Sciatic nerve (tissue), 2 donors: ENCODE measurements at places on chromosomes 2 and 18. TPM values are rescaled to one million over a fixed set of nuclear protein-coding genes. Genes with fewer than 3 reads are reported as not detected.
A peak's percentile ranks its signal among the peaks of the same experiment; 100 is the strongest.

DNA sequence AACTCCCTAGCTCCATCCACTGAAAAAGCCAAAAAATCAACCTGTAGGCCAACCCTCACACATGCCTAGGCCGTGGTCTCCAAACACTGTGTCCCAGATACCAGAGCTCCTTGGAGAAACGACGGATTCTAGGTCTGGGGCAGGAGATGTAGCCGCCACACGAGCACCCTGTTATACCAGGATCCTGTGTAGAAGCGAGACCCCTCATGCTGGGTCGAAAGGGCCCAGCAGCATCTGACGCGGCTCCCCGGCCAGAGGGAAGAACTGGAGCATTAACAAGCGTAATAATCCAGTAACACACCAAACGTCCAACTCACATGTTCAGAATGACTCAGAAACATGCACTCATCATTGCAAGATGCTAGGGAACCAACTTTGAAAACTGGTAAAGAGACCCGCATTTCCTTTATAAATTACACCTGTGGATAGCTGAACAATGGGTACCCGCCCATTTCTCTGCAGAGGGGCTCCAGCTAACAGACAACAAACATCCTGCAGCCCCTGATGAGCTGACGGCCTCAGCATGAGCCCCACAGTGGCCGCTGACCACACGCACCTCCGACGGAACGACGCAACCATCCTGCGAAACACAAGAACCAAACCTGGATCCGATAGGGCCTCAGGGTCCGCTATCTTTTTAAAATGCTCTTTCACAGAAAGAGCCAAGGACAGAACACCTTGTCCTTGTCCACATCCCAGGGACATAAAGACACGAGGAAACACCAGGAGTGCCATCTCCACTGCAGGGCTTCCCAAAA, 14.2 kb downstream of the SLC66A2 start:
- DNase-seq, result peak; percentile 35

- no peak for DNase-seq
These were observed 8.5 kb downstream of the FAM117B start for GRCh38 chr2:202643012-202643858.

The RALBP1 gene
- 74.2 TPM for total RNA-seq

The OTOS gene
- not detected for total RNA-seq

DNA sequence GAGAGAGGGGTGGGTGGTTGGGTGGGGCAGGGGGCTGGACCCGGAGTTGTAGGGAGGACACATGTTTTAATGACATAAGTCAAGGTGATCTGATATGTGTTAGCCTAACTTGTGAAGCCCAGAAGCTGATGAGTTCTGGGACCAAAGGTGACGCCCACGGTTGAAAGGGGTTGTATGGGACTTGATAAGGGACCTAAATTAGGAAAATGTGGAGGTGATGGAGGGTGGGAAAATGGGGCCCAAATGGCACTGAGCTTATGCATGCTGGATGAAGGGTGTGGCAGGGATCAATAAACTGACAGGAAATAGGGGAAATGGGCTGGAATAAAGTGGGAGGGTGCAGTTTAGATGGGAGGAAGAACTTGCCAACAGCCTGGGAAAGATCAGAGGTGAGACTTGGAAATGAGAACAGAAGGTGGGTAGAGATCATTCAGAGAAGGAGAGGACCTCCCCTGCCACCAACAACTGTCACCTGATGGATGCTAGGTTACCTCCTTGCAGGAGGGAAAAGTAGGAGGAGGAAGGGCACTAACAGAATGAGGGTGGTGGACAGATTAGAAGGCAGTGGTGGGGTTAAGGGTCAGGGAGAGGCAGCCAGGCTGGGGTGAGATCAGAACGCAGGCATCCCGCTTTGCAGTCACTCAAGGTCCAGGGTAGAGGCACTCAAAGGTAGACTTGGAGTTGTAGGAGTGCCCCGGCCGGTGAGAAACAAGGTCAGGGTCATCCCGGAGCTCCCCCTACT, 15.3 kb downstream of the WNT10A start:
- DNase-seq, result no peak

GRCh38 chr2:169361706-169362117, 622 bp downstream of the LRP2 start:
- DNase-seq, result no peak

GRCh38 chr18:74514860-74515495, 18.8 kb downstream of the CNDP2 start:
- DNase-seq, result no peak

DNA sequence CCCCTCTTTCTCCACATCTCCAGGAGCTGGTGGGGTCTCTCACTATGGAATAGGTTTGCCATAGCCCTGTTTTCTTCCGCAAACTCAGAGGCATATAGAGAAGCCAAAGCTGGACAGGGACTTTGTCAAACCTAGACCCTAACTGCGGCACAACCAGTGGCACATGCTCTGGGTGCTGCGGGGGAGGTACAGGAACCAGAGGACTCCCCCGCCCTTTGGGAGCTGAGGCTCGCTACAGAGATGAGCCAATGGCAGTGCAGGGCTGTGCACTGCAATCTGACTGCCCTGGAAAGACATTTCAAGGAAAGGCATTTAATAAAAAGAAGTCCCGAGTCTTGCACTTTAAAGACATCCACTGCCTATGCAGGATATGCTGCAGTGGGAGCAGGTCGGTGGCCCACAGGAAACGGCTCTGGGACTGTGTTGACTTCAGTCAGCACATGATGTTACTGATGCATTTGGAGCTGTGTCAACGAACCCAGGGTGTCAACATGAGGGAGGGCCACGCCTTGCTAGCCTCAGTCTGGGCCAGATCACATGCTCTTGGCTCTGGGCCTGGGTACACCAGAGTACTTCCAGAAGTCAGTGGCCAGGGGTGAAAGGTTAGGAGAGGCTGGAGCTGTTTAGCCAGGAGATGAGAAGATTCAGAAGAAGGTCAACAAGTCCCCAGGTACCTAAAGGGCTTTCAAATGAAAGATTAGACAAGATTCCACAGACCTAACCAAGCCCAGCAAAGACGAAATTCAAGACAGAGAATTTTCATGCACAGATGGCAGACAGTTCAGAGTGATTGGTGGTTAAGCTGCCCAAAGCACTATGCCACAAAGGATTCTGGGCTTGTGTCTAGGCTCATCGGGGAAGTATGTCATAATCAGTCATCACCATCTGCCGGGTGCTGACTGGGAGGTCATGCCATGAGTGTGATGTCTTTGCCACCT, 8.2 kb downstream of the SLC35F6 start:
- peak; percentile 96 for DNase-seq

- DNase-seq, result no peak
These were observed 105.5 kb downstream of the COPS8 start for GRCh38 chr2:237190966-237191713.

GRCh38 chr2:177693658-177694339, 301.2 kb downstream of the AGPS start:
- DNase-seq, result no peak

The C2orf49 gene
- 30.6 TPM for total RNA-seq

DNA sequence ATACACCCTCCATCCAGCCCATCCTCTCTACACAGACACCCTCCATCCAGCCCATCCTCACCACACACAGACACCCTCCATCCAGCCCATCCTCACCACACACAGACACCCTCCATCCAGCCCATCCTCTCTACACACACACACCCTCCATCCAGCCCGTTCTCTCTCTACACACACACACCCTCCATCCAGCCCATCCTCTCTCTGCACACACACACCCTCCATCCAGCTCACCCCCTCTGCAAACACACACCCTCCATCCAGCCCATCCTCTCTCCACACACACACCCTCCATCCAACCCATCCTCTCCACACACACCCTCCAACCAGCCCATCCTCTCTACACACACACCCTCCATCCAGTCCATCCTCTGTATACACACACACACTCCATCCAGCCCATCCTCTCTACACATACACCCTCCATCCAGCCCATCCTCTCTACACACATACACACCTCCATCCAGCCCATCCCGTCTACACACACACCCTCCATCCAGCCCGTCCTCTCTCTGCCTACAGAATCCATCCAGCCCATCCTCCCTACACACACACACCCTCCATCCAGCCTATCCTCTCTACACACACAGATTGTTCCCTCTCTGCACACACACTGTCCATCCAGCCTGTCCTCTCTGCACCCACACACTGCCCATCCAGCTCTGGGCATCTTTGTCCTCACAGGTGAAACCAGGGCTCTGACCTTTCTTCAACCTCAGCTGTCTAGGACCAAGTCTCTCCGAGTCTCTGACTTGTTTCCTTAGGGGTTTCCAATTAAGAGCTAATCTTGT, 81.2 kb downstream of the EIPR1 start:
- DNase-seq, result no peak

GRCh38 chr2:202344178-202344577, 31.9 kb upstream of the BMPR2 start:
- DNase-seq, result no peak

The MFSD6 gene
- 47.5 TPM for total RNA-seq

DNA sequence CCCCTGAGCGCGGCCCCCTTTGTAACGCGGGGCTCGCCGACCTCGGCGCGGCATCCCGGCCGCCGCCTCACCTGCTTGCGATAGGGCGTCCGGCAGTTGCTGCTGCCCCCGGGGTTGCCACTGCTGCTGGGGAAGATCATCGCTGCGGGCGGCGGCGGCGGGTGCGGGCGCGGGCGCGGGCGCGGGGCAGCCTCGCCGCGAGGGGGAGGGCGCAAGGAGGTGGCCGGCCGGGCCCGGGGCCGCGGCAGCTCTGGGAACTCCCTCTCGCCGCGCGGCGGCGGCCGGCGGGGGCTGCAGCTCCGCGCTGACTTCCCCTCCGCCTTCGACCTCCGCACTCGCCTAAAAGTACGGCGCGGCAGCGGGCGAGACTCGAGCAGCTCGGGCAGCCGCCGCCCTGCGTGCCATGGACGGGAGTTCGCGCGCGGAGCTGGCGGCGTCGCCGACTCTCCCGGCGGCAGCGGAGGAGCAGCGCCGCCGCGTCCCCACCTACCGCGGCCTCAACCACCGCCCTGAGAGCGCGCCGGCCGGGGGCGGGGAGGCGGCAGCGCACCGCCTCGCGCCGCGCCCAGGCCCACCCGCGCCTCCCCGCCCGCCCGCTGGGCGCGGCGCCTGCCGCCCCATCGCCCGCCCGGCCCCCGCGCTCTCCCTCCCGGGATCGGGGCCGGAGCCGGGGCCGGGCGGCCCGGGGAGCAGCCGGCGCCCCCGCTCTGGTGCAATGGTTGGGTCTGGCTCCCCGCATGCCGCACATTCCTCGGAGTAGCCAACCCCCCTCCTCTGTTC, 86.0 kb downstream of the RBMS1 start:
- DNase-seq, result peak; percentile 78

GRCh38 chr18:24368749-24369148, 28.9 kb downstream of the OSBPL1A start:
- no peak for DNase-seq

DNA sequence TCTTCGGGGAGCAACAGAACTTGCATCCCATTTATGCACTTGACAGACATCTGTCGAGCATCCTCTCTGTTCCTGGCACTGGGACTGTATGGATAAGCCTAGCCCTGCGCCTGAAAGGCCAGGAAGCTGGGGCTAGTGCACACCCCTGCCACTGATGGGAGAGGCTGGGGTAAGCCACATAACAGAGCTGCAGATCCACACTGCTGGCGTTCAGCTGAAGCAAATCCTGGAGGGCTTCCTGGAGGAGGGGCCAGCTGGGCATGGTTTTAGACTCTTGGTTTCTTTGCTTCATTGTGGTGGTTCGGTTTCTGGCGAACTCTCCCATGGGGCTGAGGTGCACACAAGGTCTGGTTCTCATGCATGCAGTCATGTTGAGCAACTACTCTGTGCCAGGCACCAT, 45.5 kb upstream of the FOSL2 start:
- peak; percentile 35 for DNase-seq

GRCh38 chr2:156331572-156332283, 793 bp downstream of the NR4A2 start:
- peak; percentile 78 for DNase-seq

- no peak for DNase-seq
These were observed 26.8 kb downstream of the STAMBP start for GRCh38 chr2:73855526-73855925.
